CD14-positive monocyte (primary cell): ENCODE measurements at places on chromosomes 2 and 18. TPM values are rescaled to one million over a fixed set of nuclear protein-coding genes. Genes with fewer than 3 reads are reported as not detected.

- H3K27ac ChIP-seq: no peak overlapping the region
- H3K36me3 ChIP-seq: no peaks in the 10 kb centered on the region
- H3K4me3 ChIP-seq: no peak overlapping the region
Observed at GRCh38 chr2:119197529-119198239, 25.9 kb upstream of the STEAP3 start.

GRCh38 chr2:234840336-234840735 lies 111.5 kb upstream of the SH3BP4 start:
- H3K27me3 ChIP-seq: no peaks in the 10 kb centered on the region
- no peaks in the 10 kb centered on the region for H3K4me1 ChIP-seq

Gene AMER3
- polyA plus RNA-seq: not detected in 2 replicates

DNA sequence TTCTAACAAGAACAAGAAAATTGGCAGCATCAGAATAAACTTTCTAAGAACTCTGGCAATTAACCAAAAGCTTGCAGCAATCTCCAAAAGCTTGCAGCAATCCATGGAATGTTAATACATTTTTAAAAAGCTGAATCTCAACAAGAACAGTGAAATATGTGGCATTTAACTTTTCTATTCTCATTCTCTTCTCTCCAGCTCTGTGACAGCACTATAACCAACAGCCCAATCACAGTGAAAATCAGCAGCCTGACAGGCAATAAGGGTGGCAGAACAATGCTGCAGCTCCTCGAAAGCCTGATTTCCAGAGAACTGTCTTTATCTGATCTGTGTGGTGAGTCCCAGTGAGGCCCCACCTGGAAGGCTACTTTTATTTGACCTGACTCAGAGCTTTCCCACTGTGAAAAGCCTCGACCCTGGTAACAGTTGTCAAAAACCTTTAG lies 60.0 kb downstream of the TMEM131 start:
- no peak overlapping the region for H3K4me3 ChIP-seq
- peaks cover 18% of the 10 kb centered on the region for H3K4me1 ChIP-seq
- H3K27ac ChIP-seq: no peak overlapping the region
- H3K36me3 ChIP-seq: no peaks in the 10 kb centered on the region
- no peaks in the 10 kb centered on the region for H3K27me3 ChIP-seq

DNA sequence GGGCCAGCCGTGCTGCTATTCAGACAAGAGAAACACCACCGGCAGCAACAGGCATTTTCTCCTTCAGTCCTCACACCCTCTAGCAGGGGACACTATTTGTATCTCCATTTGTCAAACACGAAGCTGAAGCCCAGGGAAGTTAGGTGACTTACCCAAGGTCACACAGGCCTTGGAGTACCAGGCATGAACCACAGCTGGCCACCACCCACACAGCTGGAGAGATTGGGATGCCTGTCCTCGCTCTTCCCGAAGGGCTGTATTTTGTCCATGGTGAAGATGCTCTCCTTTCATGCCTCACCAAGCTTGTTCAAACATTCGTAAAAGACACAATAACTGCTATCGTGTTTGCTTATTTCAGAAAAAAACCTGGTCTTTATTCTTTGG lies 182.7 kb downstream of the INHBB start:
- H3K4me3 ChIP-seq: no peak overlapping the region
- no peaks in the 10 kb centered on the region for H3K4me1 ChIP-seq
- H3K27ac ChIP-seq: no peak overlapping the region

- no peak overlapping the region for H3K27ac ChIP-seq
- peaks cover 14% of the 10 kb centered on the region for H3K4me1 ChIP-seq
- no peak overlapping the region for H3K4me3 ChIP-seq
- no peaks in the 10 kb centered on the region for H3K36me3 ChIP-seq
- no peaks in the 10 kb centered on the region for H3K27me3 ChIP-seq
- DNase-seq: no peak
Observed at GRCh38 chr18:63187791-63188460, 131.6 kb downstream of the BCL2 start.

GRCh38 chr18:53937037-53937436 lies 287.4 kb downstream of the MBD2 start:
- no peak overlapping the region for H3K4me3 ChIP-seq
- H3K4me1 ChIP-seq: no peaks in the 10 kb centered on the region
- no peaks in the 10 kb centered on the region for H3K36me3 ChIP-seq
- no peak for DNase-seq
- no peaks in the 10 kb centered on the region for H3K27me3 ChIP-seq

Gene MC5R
- 0.12 TPM for polyA plus RNA-seq

DNA sequence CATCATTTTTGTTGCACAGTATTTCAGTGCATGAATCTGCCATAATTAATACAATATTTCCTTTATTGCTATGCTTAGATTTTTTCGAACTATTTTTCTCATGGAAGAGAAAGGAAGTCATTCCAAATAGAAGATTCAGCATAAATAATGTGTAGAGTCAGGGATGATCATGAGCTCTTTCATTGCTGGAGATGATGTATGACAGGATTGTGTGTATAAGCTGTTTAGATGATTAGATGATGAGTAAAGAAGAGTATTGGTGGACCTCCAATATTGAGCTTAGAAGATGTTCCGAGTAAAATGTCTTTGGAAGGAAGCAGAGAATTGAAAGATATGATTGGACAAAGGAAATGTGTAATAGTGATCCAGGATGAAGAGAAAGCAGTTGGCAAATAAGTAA lies 364.5 kb downstream of the PARD3B start:
- H3K27ac ChIP-seq: no peak overlapping the region
- no peaks in the 10 kb centered on the region for H3K27me3 ChIP-seq
- DNase-seq: no peak
- no peaks in the 10 kb centered on the region for H3K4me1 ChIP-seq
- no peak overlapping the region for H3K4me3 ChIP-seq

Gene UGT1A10
- polyA plus RNA-seq: not detected in 2 replicates

Gene GRB14
- not detected in 2 replicates for polyA plus RNA-seq

- peaks cover 1% of the 10 kb centered on the region for H3K27me3 ChIP-seq
- no peak overlapping the region for H3K4me3 ChIP-seq
- no peak overlapping the region for H3K27ac ChIP-seq
- H3K4me1 ChIP-seq: peaks cover 10% of the 10 kb centered on the region
Observed at GRCh38 chr2:70984576-70985282, 6.3 kb downstream of the ANKRD53 start.

GRCh38 chr18:42525905-42526304 lies 570.9 kb downstream of the PIK3C3 start:
- no peak overlapping the region for H3K4me3 ChIP-seq
- no peaks in the 10 kb centered on the region for H3K4me1 ChIP-seq
- no peaks in the 10 kb centered on the region for H3K36me3 ChIP-seq
- DNase-seq: no peak
- H3K27ac ChIP-seq: no peak overlapping the region

Gene EFHD1
- not detected for polyA plus RNA-seq

GRCh38 chr2:195319548-195320412 lies 337.2 kb upstream of the SLC39A10 start:
- H3K4me3 ChIP-seq: no peak overlapping the region
- no peaks in the 10 kb centered on the region for H3K27me3 ChIP-seq
- DNase-seq: no peak
- no peak overlapping the region for H3K27ac ChIP-seq
- no peaks in the 10 kb centered on the region for H3K4me1 ChIP-seq

DNA sequence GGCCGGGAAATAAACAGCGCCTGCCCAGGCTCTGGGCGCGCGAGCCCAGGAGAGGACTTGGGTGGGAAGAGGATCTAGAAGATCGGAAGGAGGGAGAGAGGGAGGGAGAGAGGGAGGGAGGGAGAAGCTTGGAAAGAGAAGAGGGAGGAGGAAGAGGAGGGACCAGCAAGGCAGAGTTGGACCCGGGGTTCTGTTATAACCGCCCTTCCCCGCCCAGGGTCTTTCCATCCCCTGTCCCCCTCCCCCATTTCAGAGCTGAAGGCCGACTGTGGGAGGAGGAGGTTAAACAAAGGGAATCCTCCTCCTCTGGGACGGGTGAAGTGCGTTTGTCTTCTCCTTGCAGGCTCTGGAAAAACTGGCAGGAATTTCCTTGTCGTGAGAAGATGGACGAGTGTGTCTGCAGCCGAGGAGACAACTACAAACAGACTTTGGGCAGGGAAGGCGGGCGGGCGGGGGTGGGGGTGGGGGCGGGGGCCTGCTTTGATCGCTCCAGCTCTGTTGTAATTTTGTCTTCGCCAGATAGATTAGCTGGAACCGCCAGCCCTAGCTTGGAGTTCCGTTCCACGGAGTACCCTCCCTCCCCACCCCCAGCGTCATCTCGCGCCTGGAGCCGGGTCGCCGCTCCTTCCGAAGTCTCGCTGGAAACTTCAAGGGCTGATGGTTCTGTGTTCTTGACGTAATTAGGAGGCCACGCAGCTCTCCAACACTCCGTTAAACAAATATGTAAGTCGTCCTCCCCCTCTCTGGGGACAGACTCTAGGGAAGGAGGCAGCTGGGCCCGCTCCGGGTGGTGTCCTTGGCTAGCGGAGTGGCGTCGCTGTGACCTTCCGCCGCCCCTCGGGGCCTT lies 6.4 kb upstream of the SP9 start:
- no peak overlapping the region for H3K4me3 ChIP-seq
- peaks cover 43% of the 10 kb centered on the region for H3K4me1 ChIP-seq
- H3K27me3 ChIP-seq: peaks cover 85% of the 10 kb centered on the region
- H3K36me3 ChIP-seq: no peaks in the 10 kb centered on the region
- DNase-seq: no peak

- DNase-seq: no peak
- H3K27ac ChIP-seq: no peak overlapping the region
- H3K27me3 ChIP-seq: no peaks in the 10 kb centered on the region
- H3K4me1 ChIP-seq: no peaks in the 10 kb centered on the region
- no peak overlapping the region for H3K4me3 ChIP-seq
Observed at GRCh38 chr18:13658436-13659204, 67.7 kb downstream of the FAM210A start.

Gene FAM228A
- not detected for polyA plus RNA-seq

Gene GKN1
- not detected in 2 replicates for polyA plus RNA-seq
